Activated T-cell treated with anti-CD3 and anti-CD28 coated beads, Interleukin-2, amount 50 U/mL, for 4 hours (primary cell): ENCODE measurements at places on chromosomes 5 and 9. TPM values are rescaled to one million over a fixed set of nuclear protein-coding genes. Genes with fewer than 3 reads are reported as not detected.

The MARCOL gene
- not detected for total RNA-seq

The NSG2 gene
- not detected for total RNA-seq

The LHX2 gene
- 0.10 TPM for total RNA-seq

The CCDC183 gene
- not detected for total RNA-seq
